ENCODE measurements at places on chromosomes 3 and 15.

GRCh38 chr15:28921336-28921735 is 35.6 kb downstream of the APBA2 start:
- DNase-seq: no peak

DNA sequence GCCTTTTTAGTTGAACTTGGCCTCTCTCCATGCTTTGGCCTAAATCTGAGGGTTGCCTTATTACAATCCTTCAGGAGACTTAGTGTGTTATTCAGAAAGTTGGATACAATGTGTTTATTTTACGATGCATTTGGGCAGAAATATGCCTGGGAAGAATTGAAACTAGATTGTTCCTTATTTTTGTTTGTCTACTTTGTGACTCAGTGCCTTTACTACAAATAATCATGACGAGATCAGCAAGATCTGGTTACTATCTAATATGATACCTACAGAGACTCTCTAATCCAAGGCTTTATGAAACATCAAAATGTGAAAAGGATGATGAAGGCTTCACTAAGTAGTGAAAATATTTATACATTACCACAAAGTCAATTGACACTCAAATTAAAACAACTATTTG is 82.2 kb downstream of the RBMS3 start:
- DNase-seq: no peak

- DNase-seq: no peak
Observed at GRCh38 chr15:87487484-87487883, 769.1 kb downstream of the NTRK3 start.

- no peak for DNase-seq
Observed at GRCh38 chr3:123096126-123096525, 29.3 kb downstream of the PDIA5 start.

DNA sequence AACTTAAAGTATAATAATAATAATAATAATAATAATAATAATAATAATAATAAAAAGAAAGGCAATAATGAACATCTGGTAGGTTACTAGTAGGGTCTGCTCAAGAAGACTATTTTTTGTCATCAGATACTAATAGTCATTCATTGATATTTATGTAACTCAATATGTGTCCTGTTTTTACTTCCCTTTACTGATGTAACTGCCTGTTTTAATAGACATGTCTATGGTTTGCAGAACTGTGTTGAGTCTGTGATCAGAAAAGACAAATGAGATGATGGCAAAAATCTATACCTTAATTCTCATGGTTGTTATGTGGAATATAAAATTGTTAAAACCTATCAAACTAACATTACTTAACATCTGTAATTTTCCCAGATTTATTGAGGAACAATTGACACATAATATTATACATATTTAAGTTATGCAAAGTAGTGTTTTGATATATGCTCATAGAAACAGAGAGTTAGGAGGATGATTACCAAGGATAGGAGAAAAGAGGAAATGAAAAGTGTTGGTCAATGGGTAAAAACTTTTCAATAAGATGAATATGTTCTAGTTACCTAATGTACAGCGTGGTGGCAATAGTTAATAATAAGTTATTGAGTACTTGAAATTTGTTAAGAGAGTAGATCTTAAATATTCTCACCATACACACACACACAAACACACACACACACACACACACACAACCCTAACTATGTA is 699.4 kb downstream of the ZPLD1 start:
- no peak for DNase-seq

DNA sequence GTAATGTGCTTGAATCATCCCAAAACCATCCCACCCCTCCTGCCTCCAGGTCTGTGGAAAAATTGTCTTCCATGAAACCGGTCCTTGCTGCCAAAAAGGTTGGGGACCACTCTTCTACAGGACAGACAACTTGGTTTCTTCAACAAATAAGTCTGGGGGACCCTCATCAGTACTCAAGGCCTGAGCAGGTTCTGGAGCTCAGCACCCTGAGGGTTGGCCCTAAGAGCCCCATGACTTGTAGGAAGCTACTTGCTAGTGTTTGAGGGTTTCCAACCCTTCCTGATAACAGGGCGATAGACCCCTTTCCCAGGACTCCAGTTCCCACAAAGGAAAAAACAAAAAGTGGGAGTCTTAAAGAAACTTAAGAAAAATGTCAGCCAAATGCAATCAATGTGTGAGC is 52.9 kb upstream of the SLCO2A1 start:
- no peak for DNase-seq

- no peak for DNase-seq
Observed at GRCh38 chr15:88498996-88499395, 31.5 kb downstream of the MRPS11 start.

- DNase-seq: no peak
Observed at GRCh38 chr3:53800041-53800906, 45.9 kb downstream of the CHDH start.

- no peak for DNase-seq
Observed at GRCh38 chr3:161557445-161558150, 61.0 kb downstream of the OTOL1 start.

GRCh38 chr15:49247556-49248110 is 77.6 kb downstream of the GALK2 start:
- no peak for DNase-seq

DNA sequence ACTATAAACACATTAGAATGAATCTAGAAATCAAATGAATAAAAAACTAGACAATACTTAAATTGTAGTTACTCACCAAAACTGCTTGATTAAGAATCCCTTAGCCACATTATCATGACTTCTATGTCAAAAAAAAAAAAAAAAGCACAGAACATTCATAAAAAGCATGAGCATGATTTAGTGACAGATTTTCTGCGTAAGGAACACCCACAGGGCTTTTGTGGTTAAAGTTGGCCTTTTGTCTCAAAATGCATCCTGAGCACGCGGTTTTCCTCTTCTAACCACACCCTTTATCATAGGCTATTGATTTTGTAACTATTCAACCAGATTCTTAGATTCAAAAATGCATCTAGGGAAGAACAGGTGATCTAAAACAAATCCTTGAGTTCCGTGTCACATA is 334.0 kb upstream of the NR2F2 start:
- no peak for DNase-seq

DNA sequence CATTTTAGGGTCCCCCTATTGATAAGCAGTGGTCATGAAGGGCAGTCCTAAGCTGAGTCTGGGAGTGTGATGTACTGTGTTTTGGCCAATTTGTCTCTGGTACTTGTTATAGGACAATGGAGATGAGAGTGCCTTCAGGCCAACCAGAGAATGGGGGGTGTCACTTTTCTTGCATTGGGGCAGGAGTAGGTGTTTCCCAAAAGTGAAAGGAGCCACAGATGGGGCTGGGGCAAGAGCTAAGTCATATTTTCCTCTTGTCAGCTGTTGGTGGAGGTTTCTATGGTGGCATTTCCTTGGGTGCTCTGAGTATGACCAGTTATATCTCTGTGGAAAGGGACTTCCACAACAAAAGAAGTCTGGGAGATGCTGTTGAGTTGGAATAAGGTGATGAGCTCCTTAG is 24.7 kb upstream of the BSN start:
- DNase-seq: no peak

DNA sequence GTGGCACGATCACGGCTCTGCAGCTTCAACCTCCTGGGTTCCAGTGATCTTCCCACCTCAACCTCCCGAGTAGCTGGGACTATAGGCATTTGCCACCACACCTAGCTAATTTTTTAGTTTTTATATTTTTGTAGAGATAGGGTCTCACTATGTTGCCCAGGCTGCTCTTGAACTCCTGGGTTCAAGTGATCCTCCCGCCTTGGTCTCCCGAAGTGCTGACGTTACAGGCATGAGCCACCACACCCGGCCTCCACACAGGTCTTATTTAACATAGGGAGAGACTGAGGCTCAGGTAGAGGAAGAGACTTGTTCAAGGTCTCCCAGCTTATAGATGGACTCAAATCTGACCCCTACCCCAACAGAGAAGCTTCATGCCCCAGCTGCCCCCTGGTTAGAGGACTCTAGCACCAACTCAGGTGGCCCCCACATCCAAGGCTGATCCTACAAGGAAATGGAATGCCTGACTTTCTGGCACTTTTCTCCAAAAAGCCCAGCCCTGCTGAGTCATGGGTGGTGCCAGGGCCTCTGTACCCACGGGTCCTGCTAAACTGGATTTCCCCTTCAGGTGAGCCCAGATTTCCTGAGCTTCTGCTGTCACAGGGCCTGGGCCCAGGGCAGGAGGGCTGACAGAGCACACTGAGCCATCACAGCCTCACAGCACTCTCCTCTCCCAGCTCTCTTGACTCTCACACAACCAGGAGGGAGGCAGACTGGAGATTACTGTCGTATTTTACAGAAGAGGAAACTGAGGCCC is 5.6 kb downstream of the TMEM40 start:
- DNase-seq: no peak

DNA sequence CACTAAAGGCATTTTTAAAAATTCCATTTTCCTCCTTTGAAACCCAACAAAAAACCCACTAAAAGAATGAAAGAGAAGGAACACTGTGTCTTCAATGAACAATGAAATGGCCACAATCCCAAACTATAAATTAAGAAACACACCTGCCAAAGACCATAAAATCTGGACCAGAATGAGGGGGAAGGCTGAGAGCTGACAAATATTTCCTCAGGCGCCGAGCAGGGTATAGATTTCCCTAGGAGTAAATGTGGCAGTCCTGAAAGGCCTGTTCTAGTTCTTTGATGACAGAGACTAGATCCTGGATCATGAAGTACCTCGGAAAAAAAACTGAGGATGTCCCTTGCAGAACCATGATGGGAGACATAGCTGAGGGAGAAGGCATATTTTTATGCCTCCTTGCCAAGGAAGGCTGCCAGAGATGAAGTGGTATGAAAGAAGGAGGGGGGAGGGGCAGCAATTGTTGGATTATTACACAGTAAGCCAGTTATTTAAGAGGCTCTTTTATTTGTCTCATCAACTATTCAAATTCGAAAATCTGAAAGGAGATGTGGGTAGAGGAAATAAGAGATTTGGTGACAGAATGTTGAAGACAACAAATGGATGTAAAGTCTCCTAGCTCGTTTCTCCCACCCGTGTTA is 275.3 kb upstream of the GOLGA6L4 start:
- no peak for DNase-seq

GRCh38 chr3:126082362-126083137 is 1.4 kb downstream of the SLC41A3 start:
- no peak for DNase-seq

DNA sequence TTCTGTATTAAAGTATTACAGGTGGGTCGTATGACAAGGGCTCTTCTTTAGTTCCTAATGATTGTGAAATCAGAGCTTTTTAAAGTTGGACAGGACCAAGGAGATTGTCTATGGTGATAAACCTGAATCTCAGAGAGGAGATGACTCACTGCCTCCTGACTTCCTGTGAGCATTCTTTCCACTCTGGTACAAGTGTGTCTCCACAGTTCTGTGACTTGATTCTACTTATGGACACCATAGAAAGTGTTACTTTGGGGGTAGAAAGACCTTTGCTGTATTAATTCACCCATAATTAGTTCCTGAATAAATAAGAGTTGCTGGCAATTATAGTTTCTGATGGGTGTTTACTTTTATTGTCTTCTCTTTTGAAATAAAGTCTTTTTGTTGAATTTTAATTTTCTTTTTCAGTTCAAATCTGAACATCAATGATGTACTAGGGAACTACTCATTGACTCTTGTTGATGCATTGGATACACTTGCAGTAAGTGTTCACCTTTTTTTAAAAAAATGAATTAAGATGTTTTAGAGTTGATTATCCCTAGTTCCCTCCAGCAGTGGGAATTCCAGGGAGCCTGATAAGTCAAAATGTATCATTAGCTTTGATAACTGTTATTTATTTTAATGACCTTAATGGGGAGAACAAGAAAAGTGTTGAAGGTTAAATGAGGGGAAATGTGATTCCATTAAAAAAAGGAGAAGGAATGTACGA is 7.4 kb downstream of the EDEM1 start:
- DNase-seq: peak; percentile 64

- DNase-seq: no peak
Observed at GRCh38 chr3:76986876-76987474, 52.9 kb upstream of the ROBO2 start.

GRCh38 chr15:72873379-72874233 is 90.0 kb upstream of the ADPGK start:
- no peak for DNase-seq

GRCh38 chr3:161500068-161500796 is 3.6 kb downstream of the OTOL1 start:
- no peak for DNase-seq

DNA sequence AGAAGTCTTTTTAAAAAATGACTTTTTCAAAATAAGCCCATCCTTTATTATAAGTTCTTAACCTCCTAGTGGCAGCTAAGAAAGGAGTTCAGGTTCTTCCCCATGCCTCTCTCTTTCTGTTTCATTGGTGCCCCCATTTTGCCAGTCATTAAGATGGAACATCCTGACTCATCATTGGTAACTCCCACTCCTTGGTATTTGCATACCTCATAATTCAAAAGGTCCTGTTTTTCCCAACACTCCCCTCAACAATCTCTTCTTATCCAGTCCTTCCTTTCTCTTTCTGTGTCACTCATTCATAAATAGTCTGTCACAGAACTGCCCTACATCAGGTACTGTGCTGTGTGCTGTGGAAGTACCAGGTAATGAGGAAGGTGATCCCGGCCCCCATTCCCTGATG is 394.0 kb downstream of the FOXP1 start:
- no peak for DNase-seq

GRCh38 chr3:15345066-15345607 is 12.8 kb upstream of the SH3BP5 start:
- DNase-seq: no peak

- DNase-seq: no peak
Observed at GRCh38 chr3:69715204-69715603, 24.1 kb upstream of the MITF start.

DNA sequence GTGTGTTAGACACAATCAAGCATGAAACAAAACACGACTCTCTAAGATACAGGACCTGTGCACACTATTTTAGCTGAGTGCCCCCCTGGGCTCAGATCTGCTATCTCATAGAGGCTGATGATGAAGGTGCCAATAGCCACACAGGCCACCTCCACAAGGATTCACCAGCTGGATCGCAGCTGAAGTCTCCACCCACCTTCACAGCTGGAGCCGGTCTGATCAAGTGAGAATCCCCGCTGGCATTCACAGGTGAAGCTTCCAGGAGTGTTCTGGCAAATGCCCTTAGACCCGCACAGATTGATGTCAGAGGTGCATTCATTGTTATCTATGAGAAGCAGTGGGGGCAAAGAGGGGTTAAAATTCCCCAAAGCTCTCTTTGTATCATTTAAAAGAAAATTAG is 90.1 kb downstream of the DUT start:
- no peak for DNase-seq

DNA sequence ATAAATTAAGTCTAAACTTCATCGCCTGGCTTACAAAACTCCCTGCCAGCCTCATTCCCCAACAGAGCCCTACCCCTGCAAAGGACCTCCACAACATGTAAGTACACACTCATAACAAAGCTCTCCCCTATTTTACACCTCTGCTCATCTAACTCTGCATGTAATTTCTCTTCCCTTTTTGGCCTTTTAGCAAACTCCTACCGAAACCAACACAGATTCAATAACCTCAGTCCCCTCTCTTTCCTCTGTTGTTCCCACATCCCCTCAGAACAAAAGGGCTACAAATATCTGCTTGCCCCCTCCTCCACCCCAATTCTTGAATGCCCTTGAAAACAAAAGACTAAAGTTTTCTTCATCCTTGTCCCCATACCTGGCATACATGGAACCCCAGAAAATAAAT is 662 bp downstream of the UBL7 start:
- DNase-seq: no peak

Data from hepatic stellate cell (primary cell).